Effector memory CD4-positive, alpha-beta T cell (primary cell): ENCODE measurements at places on chromosomes 4 and X.
A peak's percentile ranks its signal among the peaks of the same experiment; 100 is the strongest.

DNA sequence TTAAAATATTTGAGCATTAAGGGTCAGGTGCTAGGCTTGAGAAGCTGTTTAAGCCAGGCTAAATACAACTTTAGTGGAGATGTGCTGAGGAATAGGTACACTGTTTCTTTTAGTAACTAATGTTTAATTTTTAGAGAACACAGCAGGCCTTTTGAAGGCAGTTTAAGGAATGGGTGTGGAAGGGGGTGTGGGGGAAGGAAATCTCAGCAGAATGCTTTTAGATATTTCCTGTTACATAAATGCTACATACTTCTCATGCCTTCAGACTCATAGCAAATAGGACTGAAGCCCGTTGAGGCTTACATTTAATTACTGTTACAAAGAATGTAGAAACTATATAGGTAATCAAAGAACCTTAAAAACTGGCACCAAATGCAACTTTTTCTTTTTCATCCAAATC, 66.3 kb downstream of the WWC2 start:
- no peaks in the 10 kb centered on the region for H3K4me1 ChIP-seq
- no peaks in the 10 kb centered on the region for H3K36me3 ChIP-seq
- H3K27ac ChIP-seq: no peak overlapping the region
- no peaks in the 10 kb centered on the region for H3K27me3 ChIP-seq
- no peak for DNase-seq
- H3K4me3 ChIP-seq: no peak overlapping the region

DNA sequence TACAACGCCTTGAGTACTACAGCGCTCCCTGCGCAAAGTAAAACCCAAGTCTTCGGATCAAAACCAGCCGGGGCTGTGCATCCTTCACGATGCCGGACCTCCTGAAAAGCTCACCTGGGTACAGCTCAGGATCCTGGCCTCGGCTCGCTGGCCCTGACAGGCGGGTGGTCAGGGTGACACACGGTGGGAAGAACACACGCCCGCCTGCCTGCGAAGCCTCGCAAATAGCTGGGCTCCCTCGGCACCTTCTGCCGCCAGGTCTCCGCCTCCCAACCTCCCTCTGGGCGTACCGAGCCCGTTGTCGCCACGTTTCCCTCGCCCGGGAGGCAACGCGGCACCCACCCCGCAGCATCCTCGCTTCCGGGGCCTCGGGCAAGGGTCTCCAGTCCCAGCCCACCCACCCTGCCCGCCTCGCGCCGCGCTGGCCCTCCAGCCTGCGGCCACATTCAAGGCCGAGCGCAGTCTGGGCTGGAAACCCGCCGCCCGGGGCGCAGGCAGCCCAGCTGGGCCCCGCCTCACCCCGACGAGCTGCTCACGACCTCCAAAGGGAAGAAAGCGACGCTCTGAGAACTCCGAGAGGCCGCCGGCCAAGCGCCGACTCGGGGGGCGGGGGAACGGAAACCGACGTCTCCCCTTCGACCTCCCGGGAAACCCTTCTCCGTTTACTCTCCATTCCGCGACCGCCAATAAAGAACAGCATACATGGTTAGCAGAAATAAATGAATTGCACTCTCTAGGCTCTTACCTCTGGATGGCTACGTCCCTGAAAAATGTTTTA, 511 bp downstream of the PPM1K start:
- H3K27ac ChIP-seq: peak overlapping the region; percentile 95
- H3K4me1 ChIP-seq: peaks cover 13% of the 10 kb centered on the region
- H3K4me3 ChIP-seq: peak overlapping the region; percentile 77
- H3K36me3 ChIP-seq: no peaks in the 10 kb centered on the region
- peak; percentile 70 for DNase-seq
- H3K27me3 ChIP-seq: no peaks in the 10 kb centered on the region

DNA sequence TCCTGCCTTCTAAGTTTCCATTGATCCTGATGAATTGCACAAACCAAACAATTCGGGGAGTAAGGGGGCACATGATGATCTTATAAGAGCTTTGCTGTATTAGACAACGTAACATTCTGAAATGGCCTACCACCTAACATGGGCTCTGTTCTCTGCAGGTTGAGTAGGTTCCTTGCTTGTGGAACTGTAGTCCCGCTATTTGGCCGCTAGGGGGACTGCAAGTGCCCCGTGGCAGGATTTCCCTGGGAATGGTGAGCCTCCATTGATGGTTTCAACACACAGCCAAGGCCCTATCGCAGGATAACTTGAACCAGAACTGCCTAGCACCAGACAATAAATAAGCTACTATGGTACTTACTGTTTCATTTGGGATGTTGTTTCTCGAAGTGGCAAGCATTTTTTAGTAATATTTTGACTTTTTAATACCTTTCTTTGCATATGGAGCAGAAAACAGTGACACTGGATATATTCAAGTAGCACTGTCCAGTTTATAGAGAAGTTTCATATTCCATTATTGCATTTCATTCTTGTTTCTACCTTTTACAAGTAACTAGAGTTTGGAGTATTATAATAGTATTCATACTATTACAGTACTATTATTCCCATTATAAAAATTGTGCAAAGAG, 11.9 kb downstream of the AR start:
- no peak overlapping the region for H3K4me3 ChIP-seq
- H3K27me3 ChIP-seq: no peaks in the 10 kb centered on the region
- no peak overlapping the region for H3K27ac ChIP-seq
- no peaks in the 10 kb centered on the region for H3K36me3 ChIP-seq
- H3K4me1 ChIP-seq: no peaks in the 10 kb centered on the region
- no peak for DNase-seq

- H3K4me1 ChIP-seq: no peaks in the 10 kb centered on the region
- H3K36me3 ChIP-seq: no peaks in the 10 kb centered on the region
- DNase-seq: no peak
- no peaks in the 10 kb centered on the region for H3K27me3 ChIP-seq
- no peak overlapping the region for H3K4me3 ChIP-seq
Observed at GRCh38 chr4:173450281-173450680, 51.4 kb upstream of the SCRG1 start.

- DNase-seq: peak; percentile 57
- H3K36me3 ChIP-seq: peaks cover 30% of the 10 kb centered on the region
- H3K4me1 ChIP-seq: peaks cover 2% of the 10 kb centered on the region
- peak overlapping the region; percentile 93 for H3K27ac ChIP-seq
- no peaks in the 10 kb centered on the region for H3K27me3 ChIP-seq
Observed at GRCh38 chrX:149504226-149504914, 736 bp downstream of the IDS start.

- H3K4me1 ChIP-seq: no peaks in the 10 kb centered on the region
- no peaks in the 10 kb centered on the region for H3K27me3 ChIP-seq
- no peak overlapping the region for H3K4me3 ChIP-seq
- DNase-seq: no peak
Observed at GRCh38 chrX:118178450-118178849, 61.8 kb upstream of the KLHL13 start.

- H3K4me3 ChIP-seq: no peak overlapping the region
- no peaks in the 10 kb centered on the region for H3K4me1 ChIP-seq
- H3K36me3 ChIP-seq: no peaks in the 10 kb centered on the region
- no peak for DNase-seq
Observed at GRCh38 chrX:12672367-12673106, 118.7 kb upstream of the PRPS2 start.

GRCh38 chr4:75637176-75637575, 6.8 kb upstream of the CDKL2 start:
- no peaks in the 10 kb centered on the region for H3K27me3 ChIP-seq
- H3K27ac ChIP-seq: no peak overlapping the region
- no peak for DNase-seq
- H3K4me1 ChIP-seq: no peaks in the 10 kb centered on the region
- H3K4me3 ChIP-seq: no peak overlapping the region
- no peaks in the 10 kb centered on the region for H3K36me3 ChIP-seq

DNA sequence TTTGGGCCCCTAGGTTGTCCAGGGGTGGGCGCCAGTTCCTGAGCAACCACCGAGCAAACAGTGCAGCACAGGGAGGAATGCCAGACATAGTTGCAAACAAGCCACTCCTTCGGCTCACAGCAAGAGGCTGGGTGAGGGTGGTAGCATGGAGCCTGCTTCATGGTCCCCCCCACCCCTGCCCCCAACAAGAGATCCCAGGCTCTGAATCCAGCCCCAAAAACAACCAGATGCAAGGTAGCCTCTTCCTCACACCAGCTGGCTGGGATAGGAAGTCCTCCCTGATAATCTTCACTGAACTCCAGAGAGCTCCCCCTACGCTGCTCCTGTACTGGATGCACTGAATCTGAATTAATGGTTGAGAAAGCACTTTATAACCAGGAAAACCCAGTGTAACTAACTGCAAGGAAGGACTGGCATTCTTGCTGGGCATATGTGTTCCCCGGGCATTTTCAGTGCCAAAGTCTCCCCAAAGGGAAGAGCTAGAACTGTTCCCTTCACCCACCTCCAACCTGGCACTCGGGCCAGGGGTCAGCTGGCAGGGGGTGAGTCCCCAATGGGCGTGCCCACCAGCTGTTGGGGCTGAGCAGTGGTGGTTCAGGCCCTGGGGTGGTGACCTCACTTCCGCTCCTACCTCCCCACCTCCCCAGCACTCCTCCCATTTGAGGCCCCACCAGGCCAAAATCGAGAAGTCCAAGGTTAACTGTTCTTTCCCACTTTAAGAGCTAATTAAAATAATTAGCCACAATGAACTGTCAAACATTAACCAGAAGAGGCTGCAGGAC, 1.5 kb downstream of the ELF4 start:
- peak overlapping the region; percentile 76 for H3K27ac ChIP-seq
- H3K4me3 ChIP-seq: peak overlapping the region; percentile 62
- H3K27me3 ChIP-seq: no peaks in the 10 kb centered on the region
- no peaks in the 10 kb centered on the region for H3K36me3 ChIP-seq
- H3K4me1 ChIP-seq: peaks cover 9% of the 10 kb centered on the region

- no peaks in the 10 kb centered on the region for H3K4me1 ChIP-seq
- H3K36me3 ChIP-seq: no peaks in the 10 kb centered on the region
- H3K27me3 ChIP-seq: no peaks in the 10 kb centered on the region
- DNase-seq: no peak
Observed at GRCh38 chr4:74682567-74683359, 111.6 kb downstream of the BTC start.

GRCh38 chrX:40086569-40087335, 11.0 kb downstream of the BCOR start:
- H3K4me1 ChIP-seq: peaks cover 30% of the 10 kb centered on the region
- no peaks in the 10 kb centered on the region for H3K27me3 ChIP-seq
- H3K27ac ChIP-seq: no peak overlapping the region
- no peak overlapping the region for H3K4me3 ChIP-seq
- H3K36me3 ChIP-seq: no peaks in the 10 kb centered on the region
- no peak for DNase-seq

- peaks cover 8% of the 10 kb centered on the region for H3K36me3 ChIP-seq
- no peaks in the 10 kb centered on the region for H3K27me3 ChIP-seq
- no peak for DNase-seq
- H3K4me1 ChIP-seq: no peaks in the 10 kb centered on the region
Observed at GRCh38 chr4:145881576-145881975, 57.0 kb downstream of the ZNF827 start.

DNA sequence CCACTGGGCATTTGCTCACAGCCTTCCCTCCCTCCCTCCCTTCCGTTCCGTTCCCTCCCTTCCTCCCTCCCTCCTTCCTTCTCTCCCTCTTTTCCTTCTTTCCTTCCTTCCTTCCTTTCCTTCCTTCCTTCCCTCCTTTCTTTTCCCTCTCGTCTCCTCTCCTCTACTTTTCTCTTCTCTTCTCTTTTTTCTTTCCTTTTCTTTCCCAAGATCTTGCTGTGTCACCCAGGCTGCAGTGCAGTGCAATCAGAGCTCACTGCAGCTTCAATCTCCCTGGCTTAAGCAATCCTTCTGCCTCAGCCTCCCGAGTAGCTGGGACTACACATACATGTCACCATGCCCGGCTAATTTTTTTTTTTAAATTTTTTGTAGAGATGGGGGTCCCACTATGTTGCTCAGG, 26.7 kb upstream of the ING2 start:
- H3K36me3 ChIP-seq: no peaks in the 10 kb centered on the region
- H3K4me3 ChIP-seq: no peak overlapping the region
- no peak overlapping the region for H3K27ac ChIP-seq

GRCh38 chrX:96449191-96449590, 235.5 kb upstream of the DIAPH2 start:
- H3K27ac ChIP-seq: no peak overlapping the region
- no peaks in the 10 kb centered on the region for H3K36me3 ChIP-seq
- H3K27me3 ChIP-seq: no peaks in the 10 kb centered on the region
- H3K4me3 ChIP-seq: no peak overlapping the region
- DNase-seq: no peak

GRCh38 chr4:146343199-146343598, 128.9 kb downstream of the REELD1 start:
- no peak for DNase-seq
- no peak overlapping the region for H3K27ac ChIP-seq
- H3K27me3 ChIP-seq: no peaks in the 10 kb centered on the region
- H3K36me3 ChIP-seq: no peaks in the 10 kb centered on the region
- no peaks in the 10 kb centered on the region for H3K4me1 ChIP-seq

DNA sequence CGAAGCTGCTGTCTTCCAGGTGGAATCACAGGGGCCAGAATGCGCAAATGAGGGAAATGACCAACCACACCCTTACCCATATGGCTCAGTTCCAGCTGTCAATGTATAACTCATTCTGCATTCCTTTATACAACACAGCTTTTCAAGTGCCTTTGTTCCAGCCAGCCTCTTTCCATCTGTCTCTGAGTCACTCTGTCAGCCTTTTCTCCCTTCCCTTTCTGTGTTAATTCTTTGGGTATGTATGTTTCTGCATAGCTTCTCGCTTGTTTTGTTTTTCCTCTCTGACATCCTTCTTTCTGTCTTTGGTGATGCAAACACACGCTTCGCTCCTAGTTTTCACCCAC, 54.5 kb downstream of the RS1 start:
- no peak overlapping the region for H3K27ac ChIP-seq
- H3K4me3 ChIP-seq: no peak overlapping the region
- no peaks in the 10 kb centered on the region for H3K4me1 ChIP-seq
- H3K27me3 ChIP-seq: no peaks in the 10 kb centered on the region
